ENCODE measurements at places on chromosomes 5 and 9.

DNA sequence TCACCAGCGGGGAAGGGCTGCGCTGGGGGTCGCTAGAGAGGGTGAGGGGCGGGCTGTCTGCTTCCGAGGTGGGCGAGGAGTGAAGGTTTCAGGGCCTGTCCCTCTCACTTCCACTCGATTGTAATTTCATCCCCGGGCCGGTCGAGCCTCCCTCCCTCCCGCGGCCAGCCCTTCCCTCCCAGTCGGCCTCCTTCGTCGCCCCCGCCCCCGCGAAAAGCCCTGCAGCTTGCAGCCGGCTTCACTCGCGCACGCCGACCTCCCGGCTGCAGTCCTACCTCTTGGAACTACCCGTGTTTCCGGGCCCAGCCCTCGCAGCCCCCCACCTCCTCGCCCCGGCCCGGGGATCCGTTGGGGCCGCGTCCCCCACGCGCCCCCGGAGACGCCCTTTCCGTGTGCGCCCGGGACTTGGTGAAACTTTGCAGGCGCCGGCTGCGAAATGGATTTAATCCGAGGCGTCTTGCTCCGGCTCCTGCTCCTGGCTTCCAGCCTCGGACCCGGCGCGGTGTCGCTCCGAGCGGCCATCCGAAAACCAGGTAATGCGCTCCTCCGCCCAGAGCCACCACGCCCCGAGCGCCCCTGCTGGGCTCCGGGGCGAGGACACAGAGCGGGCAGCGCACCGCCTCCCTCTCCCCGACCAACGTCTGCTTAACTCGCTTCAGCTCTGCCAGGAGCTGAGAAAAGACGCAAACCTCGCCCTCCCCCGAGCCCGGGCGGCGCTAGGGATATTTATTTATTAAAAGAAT is at the start of gene EGFLAM:
TSS of gene EGFLAM (plus strand) at position 241 of the 743 bp plus-strand sequence. CDS start at position 437, 196 bp downstream.
- no peak for DNase-seq

DNA sequence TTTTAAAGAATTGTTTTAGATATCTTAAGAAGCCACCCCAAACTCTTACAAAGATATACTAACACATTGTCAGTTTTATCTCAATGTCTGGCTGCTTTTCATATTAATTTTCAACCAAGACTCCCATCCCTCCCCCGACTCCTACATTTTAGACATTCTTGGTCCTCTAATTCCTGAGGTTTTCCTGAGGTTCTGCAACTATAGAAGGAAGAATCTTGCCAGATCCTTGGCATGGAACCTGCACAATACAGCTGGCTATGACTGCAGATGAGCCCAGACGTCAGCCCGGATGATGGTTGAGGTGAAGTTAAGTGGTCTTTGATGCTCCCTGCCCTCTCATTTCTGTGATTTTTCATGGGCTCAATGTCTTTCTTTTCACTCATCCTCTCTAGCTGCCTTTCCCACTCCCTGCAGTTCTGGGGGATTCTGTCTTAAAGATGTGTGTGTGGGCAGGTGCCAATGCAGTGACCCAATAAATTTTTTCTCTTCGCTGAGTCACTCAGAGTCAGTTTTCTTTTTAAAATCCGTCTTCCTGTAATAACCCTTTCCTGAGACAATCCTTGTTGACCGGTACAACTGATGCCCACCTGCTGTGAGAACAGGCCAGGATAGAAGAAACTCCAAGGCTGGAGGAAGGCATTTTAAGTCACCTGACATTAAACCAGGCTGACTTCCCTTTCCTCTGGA is 237.8 kb upstream of the GAS1 start:
- no peak for DNase-seq

DNA sequence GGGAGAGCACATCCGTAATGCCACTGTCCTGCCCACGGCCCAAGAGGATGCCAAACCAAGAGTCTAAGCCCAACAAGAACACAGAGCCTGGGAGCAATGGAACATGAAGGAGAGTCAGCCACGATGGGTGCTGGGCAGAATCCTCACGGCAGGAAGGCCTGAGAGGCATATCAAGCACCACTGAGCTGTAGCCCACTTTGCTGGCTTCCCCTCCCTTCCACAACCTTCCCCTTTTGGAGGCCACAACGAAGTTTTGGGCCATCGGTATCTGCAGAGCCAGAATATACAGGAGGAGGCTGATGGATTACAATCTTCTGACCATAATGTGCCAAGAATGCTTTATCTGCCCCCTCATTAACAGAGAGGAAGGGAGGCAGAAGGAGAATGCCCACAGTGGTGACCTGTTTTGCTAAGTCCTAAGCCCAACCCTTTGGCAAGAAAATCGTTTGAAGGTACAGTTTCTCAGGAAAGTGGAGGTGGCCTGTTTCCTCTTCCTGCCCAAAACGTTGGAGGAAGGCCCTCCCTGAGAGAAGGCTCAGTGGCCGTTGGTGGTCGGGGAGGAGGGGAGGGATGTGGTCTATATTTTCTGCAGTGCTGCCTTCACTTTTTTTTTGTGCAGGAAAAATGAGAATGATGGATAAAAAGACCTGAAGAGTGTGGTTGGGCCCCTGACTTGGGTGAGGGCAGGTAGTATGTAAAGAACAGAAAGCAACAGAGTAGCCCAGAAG is 26.2 kb downstream of the MACROH2A1 start:
- no peak for DNase-seq

DNA sequence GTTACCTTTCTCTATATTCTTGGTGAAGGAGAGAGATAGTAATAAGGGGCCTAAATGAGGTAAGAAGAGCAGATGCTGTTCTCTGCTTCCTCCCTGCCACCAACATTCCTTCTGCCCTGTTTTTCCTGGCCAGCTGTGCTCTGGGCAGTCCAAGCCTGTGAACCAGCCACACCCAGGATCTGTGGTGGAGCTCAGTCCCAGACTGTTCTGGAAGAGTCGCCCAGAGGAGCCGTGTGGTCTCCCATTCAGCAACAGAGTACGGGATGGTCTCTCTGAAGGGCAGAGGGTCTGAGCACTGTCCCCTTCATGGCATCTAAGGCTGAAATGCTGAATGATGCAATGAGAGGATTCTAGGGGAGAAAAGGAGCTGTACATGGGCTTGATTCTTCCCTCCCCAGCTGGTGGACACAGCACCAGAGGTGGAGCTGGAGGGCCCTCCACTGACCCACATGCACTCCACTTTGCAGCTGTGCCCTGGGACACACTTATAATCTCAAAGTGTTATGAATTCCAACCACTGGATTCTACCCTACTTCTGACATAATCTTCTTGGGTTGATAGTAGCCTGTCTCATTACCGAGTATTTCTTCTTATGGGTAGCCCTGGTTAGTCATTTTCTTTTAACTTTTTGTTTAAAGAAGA is 70.8 kb upstream of the RPS23 start:
- no peak for DNase-seq

- no peak for DNase-seq
Measured at GRCh38 chr5:176172246-176172645, 66.0 kb upstream of the SIMC1 start.

GRCh38 chr9:110923601-110924000 is 114.7 kb downstream of the LPAR1 start:
- no peak for DNase-seq

GRCh38 chr9:88874391-88874790 is 116.9 kb upstream of the S1PR3 start:
- no peak for DNase-seq

DNA sequence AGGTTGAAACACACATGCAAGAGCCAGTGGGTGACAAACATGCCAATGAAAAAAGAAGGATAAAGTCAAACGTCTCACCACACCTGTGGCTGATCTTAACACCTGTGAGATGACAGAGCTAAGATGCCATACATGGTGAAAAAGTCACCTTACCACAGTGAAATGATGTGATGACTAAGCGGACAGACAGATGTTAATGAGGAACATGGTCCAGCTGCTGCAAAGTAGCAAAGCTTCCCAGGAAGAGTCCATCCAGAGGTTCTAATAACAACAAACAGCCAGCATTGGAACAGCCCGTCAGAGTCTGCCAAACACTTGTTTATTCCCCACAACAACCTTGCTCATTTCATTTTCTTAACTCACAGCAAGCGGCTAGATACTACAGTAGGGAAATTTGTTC is 1.9 kb downstream of the KIAA1191 start:
- no peak for DNase-seq

- DNase-seq, result no peak
Measured at GRCh38 chr9:136311051-136312008, 7.4 kb upstream of the CCDC187 start.

DNA sequence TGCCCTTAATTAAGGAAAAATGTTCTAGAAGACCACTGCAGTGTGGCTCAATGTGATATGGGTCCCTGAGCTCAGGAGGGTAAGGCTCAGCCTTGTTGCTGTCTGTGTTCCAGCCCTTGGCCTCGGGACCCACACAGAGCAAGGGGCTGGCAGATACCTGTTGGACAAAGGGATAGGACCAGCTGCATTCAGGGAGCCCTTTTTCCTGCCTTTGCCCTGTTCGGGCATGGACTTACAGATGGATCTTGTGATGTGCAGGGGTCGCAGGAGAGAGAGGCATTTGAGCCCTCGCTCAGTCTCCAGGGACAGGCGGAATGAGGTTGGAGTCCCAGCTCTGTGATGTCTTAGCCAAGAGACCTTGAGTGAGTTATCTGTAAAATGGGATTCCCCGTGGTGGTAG is 12.1 kb upstream of the BOD1 start:
- DNase-seq, result no peak

GRCh38 chr9:694403-695154 is 146.9 kb upstream of the DMRT1 start:
- DNase-seq, result no peak

- DNase-seq, result no peak
Measured at GRCh38 chr5:171688696-171689495, 96.7 kb upstream of the SMIM23 start.

Data from stimulated activated CD8-positive, alpha-beta memory T cell treated with anti-CD3 and anti-CD28 coated beads, Interleukin-7, amount 100 ng/mL, for 24 hours (primary cell).